ENCODE measurements at places on chromosomes 16 and 17.

DNA sequence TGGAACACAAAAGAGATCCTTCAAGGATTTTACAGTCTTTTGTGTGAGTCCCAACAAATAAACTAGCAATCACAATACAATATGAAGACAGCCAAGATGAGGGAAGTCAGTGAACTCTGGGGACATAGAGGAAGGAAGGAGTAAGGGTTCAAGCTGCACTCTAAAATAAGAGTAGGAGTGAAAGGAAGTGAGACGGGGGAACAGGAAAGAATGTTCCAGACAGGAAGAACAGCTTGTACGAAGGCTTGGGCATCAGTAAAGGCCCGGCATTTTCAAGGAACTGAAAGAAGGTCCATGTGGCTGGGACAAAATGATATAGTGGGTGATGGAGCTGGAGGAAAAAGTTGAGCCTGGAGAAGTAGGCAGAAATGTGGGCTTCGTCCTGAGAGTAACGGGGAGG lies 4.5 kb downstream of the CCL17 start:
- no peak for DNase-seq

- no peak for DNase-seq
These were observed 6.2 kb downstream of the SLC9A5 start for GRCh38 chr16:67254801-67255552.

DNA sequence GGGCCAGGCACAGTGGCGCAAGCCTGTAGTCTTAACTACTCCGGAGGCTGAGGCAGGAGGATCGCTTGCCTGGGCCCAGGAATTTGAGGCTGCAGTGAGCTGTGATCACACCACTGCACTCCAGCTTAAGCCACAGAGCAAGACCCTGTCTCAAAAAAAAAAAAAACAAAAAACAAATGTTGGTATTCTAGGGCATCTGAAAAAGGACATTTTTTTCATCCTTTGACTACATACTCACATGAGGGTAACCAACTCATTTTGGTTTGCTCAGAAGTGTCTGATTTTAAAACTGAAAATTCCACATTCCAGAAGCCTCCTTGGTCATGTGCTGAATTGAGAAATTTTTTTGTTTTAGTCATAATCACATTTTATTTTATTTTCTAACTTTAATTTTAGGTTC lies 12.7 kb upstream of the C16orf82 start:
- no peak for DNase-seq

DNA sequence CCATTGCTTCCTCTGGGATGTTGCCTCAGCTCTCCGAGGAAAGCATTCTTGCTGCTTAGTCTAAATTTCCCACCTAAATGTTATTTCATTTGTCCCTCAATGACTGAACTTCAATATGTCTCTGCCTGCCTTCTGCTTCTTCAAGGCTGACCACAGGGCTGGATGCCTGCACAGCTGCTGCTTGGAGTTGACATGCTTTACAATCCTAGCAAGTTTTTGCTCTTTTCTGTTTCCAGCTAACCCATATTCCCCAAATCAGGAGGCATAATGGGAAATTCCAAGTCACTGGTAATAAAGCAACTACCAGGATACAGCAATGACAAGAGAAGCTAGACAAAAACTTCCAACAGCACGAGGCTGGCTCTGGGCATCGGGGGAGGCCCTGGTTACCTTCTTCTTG lies 48.9 kb downstream of the GTF3C1 start:
- no peak for DNase-seq

GRCh38 chr17:64706224-64707049 lies 44.3 kb upstream of the SMURF2 start:
- DNase-seq = no peak

DNA sequence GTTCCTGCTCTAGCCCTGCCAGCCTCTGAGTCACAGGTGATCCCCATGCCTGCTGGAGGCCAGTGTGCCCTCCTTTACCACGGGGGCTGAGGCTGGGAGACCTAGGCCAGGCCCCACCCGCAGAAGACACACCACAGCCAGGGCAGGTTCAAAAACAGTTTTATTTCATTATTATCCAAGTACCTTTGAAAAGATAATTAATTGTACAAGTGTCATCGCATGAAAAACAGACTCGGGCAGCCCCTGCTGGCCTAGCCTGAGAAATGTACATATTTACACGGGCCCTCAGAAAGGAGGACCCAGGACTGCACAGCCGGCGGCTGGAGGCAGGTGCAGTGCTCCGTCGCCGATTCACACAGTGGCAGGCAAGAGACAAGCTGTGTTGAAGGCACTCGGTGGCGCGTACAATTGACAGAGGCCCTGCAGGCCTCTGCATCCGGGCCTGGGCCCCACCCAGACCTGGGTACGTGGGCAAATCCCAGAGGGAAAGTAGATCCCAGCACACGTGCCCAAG lies 4.4 kb downstream of the PDIA2 start:
- DNase-seq = no peak

DNA sequence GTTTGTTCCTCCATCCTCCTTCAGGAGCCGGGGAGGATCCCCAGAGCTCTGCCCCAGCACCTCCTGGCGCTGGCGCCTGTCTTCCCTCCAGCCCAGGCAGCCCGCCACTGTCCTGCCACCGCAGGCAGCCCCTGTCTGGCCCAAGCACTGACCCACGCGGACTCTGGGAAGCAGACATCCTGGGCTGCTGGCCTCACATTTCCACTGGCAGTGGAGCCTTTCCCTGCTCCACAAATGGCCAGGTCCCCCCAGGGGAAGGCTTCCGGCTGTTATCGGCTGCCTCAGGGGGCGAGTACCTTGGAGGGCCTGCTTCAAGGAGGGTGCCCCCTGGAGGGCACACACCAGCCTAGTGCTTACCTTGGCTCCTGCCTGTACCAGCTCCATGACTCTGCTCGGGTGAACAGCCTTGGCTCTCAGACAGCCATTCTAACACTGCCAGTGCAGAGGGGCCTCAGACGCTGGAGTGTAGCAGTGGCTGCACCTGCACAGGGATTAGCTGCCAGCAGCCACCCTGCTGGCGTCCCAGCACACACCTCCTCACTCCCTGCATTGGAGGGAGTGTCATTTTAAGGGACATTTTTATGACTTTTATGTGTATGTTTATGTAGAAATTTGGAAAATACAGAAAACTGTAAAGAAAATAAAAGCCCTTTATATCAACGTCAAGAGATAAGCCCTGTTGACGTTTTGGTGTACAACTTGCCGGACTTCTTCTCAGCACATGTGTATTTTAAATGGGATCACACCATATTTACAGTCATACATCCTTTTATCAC lies 21.0 kb downstream of the ACE start:
- no peak for DNase-seq

GRCh38 chr17:69972251-69972650 lies 102.8 kb upstream of the KCNJ16 start:
- no peak for DNase-seq

All from CD8-positive, alpha-beta T cell (primary cell).